Activated naive CD4-positive, alpha-beta T cell (primary cell): ENCODE measurements at places on chromosomes 4 and X.

DNA sequence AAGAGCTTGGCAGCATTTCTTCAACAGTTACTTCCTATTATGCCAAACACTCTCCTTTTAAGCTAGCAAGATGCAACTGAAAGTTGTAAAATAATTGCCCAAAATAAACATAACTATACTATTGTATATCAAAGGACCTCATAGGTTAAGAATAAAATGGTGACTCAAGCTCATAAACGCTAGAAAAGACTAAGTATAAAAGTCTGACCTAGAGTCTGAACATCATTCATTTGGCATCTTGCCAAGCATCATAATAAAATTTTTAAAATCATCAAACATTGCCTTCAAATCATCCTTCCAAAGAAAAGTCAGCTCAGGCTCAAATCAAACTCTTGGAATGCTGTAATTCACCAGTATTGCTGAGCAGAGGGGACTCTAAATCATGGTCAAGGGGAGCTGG lies 281.2 kb downstream of the QDPR start:
- no peak for DNase-seq

DNA sequence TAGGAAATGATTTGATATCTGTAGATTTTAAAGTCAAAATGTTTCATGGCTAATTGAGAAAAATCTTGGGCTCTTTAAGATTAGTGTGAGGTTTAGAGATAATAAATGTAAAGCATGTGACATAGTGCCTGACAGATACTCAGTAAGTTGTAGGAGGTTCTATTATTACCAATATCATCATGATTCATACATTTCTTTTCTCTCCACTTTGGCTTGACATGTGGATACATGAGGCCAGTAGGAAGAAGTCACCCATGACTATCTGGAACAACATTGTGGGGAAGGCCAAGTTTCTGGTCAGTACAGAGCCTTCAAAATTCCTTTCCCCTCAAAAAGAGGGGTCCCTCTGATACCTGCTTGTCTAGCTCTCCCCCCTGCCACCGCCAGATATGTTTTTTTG lies 91.2 kb upstream of the SORBS2 start:
- no peak for DNase-seq

DNA sequence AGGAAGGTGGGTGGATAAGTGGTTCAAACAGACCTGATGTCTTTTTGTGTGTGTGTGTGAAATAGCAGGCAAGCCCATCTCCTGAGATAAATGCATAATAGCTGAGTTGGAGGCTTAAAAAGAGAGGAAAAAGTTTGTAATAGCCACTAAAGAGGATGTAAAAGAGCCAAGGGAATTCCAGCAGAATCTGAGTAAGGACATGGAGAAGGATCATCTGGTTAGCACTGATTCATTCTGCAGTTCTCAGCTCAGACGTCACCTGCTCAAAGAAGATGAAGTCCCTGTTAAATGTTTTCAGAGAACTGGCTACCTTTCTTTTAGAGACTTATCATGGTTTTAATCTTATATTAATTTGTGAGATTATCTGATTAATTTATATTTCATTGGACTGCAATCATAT lies 21.0 kb upstream of the IL13RA2 start:
- DNase-seq = no peak

- DNase-seq = no peak
Observed at GRCh38 chr4:168507178-168507815, 10.4 kb downstream of the PALLD start.

DNA sequence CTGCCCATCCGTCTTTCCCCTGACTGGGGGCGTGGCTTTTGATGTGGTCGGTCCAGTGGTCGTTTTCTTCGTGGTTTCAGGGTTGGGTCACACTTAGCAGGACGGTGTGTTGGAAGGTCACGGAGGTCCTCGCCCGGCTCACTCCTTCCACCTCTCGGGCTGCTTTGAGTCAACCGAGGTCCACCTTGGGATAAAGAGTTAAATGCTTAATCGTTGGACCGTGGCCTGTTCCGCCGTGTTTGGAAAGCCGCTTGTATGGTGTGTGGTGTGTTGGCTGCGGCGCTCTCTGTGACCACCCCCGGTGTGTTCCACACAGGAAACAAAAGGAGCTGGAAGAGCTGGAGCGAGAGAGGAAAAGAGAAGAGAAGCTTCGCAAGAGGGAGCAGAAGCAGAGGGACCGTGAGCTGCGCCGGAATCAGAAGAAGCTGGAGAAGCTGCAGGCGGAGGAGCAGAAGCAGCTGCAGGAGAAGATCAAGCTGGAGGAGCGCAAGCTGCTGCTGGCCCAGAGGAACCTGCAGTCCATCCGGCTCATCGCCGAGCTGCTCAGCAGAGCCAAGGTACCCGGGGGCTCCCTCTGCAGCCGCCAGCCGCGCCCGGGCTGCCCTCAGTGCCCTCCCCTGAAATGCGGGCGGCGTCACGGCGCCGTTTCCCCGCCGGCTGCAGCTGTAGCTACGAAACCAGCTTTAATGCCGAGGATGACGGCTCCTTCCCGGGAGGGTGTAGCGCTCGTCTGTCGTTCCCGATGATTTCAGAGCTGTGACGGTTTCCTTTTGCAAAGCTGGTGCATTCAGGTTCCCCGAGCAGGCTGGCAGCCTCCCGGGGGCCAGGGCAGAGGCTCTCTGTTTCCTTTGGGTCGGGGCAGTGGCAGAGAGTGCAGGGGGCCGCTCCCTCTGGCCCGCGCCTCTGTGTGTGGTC lies 7.7 kb downstream of the AKAP17A start:
- DNase-seq = no peak

DNA sequence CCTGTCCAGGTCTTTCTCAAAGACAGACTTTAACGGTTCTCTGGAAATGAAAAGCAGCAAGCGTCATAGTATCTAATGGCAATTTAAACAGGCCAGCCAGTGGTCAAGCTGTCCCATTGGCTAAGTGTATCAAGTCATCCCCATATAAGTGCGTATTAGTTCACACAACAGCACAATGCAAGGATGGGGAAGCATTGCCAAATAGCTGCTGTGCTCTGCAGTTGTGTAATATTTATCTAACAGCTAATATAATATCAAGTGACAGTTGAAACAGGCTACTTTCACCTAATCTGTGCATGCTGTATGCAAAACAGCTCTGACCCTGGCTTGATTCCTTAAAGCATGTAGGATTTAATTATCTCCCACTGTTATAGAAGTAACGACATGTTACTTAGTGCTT lies 134.8 kb upstream of the PPARGC1A start:
- DNase-seq = no peak

DNA sequence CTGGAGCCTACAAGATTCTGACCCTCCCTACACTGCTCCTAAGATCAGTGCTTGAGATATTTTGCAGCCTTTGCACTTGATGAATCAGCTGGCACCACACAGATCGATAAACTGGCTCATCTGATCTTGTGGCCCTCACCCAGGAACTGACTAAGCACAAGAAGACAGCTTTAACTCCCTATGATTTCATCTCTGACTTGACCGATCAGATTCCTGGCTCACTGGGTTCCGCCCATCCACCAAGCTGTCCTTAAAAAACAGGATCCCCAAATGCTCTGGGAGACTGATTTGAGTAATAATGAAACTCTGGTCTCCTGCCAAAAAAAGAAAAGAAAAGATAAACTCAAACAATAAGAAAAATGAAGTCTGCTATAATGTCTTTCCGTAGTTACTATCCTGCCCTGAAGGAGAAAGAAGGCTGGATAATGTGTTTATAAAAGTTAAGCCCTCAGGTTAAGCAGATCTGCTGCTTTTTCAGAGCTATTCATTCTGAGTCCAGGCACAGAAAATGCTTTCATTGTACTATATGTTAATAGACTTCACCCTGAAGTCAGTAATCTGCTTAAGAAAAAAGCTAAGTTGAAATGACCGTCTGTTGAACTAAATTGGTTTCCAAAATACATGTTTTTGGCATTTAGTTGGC lies 795.2 kb downstream of the TRIML1 start:
- DNase-seq = no peak

- DNase-seq = no peak
Observed at GRCh38 chr4:151175233-151175632, 75.8 kb downstream of the RPS3A start.

GRCh38 chr4:64014647-64015046 lies 394.6 kb downstream of the TECRL start:
- no peak for DNase-seq

- no peak for DNase-seq
Observed at GRCh38 chr4:185773419-185773818, 38.6 kb downstream of the SORBS2 start.
